ENCODE measurements at places on chromosomes 3 and 15.

DNA sequence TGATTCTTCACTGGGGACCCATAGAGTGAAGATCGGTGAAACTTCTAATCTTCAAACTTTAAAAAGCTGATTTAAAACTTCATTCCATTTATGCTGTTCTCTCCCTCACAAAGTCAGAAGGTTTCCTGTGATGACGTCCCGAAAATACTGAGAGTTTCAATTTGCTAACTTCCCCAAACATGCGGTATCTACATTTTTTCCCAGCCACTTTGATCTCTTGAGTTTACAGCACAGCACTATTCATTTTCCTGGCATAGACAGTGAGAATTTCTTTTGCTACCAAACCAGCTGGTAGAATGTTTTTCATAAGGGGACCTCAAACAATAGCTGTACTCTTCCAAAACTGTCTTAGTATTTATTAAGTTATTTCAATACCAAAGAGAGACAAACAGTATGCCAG is 156.8 kb downstream of the LSAMP start:
- DNase-seq, result no peak

DNA sequence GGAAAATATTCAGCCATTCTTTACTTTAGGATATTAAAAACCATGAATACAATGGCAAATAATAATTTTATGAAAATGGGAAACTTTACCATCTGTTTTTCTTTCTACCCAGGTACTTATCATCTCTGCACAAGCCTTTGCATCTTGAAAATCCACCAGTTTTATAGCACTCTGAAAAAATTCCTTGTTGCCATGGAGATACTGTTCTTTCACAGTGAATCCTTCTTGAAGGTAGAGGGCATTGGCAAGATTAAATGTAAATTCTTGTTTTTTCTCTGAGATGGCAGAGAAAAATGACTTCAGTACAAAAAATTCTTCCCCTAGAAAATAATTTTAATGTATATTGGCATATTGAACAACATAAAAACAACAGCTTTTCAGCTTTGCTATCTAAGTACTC is 6.9 kb downstream of the SERPINI2 start:
- DNase-seq, result no peak

- no peak for DNase-seq
Measured at GRCh38 chr3:178059119-178059518, 477.1 kb upstream of the KCNMB2 start.

- DNase-seq, result no peak
Measured at GRCh38 chr3:7978087-7978422, 523.6 kb upstream of the LMCD1 start.

DNA sequence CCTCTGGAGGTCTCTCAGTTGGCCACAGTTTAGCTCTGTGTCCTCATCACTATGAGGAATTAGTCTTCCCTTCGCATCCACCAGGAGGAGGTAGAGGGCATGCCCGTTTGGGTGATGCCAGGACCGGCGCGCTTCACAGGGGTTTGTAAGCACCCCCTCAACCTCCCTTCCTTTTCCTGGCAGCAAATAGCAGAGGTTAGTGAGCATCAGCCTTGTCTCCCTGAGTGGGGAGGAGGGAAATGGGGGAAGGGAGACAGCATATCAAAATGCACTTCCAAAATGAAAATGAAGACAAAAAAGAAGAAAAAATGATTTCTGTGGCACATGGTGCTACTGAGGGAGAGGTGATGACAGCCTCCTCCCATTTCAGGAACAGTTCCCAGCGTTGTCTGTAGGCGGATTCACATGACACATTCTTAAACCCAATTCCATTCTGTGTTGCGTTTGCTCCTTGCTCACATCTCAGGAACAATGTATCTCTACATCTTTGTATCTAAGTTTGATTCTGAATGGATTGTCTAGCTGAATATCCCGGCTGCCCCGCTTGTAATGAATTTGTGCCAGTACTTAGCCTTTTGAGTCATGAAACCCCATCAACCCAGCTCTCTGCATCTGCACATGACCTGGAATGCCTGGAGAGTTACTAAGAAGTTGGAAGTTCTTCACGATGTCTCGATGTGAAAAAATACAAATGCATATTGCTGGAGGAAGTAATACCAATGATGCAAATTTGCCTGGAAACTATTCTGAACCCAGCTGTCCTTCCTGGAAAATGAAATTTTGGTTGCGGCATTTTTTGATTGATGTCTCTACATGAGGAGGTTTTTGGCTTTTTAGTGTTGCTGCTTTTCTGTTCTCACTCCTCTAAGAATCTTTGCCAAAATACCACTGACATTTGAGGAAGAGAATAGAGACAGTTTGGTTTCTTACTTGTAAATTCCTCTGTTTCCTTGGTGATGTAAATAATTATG is 45.2 kb downstream of the TYRO3 start:
- DNase-seq, result peak; percentile 22

DNA sequence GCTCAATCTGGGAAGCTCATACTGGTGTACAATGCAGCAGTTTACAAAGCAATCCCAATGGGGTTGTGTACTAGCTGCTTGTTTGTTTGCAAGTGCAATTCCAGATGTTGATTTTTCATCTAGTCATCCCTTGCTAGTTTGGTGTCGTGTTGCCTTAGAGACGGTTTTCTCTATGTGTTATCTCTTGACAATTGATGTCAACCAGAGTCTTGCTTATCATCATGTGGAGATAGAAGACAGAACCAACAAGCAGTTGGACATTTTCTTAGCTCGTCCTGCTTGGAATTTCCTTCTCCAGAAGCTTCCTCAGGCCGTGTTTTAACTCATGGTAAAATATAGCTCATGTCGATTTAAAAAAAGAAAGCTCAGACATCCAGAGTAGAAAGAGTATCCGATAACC is 262.0 kb upstream of the KCNH8 start:
- no peak for DNase-seq

DNA sequence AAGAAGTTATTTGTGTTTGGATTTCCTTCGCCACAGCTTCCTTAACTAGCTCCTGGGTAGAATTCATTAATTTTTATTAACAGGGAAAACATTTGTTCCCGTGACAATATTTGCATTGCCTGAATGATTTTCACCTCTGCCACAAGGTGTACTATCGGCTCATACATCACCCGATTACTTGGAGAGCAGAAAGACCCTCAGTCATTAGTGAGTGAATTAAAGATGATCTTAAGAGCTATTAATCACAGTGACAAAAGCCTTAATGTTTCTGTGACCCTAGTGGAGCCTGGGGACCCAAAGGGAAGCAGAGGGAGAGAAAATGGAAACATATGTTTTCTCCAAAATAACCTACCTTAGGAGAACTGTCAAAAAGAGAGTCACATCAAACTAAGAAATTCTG is 228.3 kb downstream of the MECOM start:
- DNase-seq, result no peak

GRCh38 chr15:33565094-33565493 is 254.3 kb downstream of the RYR3 start:
- DNase-seq, result no peak

GRCh38 chr3:117814975-117815374 is 1105.4 kb downstream of the TUSC7 start:
- DNase-seq, result no peak

GRCh38 chr15:36294359-36294758 is 285.1 kb upstream of the CDIN1 start:
- DNase-seq, result no peak

DNA sequence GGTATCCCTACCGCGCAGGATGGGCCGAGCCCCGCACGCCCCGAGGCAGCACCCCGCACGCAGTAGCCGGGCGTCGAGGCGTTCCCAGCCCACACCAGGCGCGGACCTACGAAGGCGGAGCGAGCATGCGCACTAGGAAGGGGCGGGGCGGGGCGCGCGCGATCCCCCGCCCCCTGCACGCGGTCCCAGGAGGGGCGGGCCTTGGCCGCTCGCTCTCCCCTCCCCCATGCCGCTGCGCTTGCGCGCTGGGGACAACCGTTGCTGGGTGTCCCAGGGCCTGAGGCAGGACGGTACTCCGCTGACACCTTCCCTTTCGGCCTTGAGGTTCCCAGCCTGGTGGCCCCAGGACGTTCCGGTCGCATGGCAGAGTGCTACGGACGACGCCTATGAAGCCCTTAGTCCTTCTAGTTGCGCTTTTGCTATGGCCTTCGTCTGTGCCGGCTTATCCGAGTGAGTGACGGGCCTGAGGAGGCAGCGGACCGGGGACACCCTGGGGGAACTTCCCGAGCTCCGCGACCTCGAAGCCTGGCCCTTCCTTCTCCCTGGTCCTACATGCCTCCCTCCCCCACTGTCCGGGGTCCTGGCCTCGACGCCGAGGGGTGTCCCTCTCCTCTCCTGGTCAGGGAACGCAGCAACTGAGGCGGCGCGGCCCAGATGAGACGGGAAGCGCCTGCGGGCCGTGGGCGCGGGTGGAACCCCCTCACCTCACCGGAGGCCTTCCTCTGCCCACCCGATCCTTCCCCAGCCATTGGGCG is at the start of gene SPESP1:
Gene SPESP1 (plus strand): TSS at position 258 of the 755 bp plus-strand sequence. CDS start 129 bp downstream, at position 387.
- peak; percentile 18 for DNase-seq

DNA sequence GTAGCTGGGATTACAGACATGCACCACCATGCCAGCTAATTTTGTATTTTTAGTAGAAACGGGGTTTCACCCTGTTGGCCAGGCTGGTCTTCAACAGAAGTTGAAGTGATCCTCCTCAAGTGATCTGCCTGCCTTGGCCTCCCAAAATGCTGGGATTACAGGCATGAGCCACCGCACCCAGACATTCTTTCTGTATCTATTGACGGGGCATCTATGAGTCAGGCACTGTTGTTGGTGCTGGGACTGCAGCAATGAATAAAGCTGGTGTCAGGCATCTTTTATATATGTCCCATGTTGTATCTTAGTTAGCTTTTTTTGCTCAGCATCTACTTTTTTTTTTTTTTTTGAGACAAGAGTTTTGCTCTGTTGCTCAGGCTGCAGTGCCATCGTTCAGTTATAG is 47.6 kb upstream of the ULK4 start:
- no peak for DNase-seq

DNA sequence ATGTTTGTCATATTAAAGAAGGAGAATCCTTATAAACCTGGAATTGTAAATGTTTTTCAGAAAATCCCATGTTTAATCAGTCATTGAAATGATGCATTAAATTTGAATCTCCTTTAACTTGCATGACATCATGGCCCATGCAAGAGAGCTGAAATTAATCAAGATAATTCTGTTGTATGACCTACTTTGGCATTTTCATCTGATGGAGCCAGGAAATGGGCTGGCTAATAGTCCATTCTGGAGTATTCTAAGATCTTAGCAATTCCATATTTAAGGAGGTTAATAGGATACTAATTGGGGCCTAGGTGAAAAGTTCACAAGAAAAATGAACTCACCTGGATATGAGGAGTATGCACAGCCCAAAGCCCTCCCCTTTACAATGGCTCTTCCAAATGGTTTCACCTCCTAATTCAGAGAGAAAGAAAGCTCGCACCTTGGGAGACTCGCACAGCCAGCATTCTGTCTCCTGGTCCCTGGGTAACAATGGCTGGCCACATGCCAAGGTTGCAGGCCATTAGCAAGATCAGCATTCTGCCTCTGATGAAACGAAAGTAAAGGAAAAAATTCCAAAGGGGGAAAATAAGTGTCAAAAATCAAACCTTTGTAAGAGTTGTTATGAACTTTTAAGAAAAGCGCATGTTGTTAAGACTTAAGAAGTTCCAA is 786.4 kb downstream of the MCTP2 start:
- DNase-seq, result no peak
